ENCODE measurements at places on chromosomes 16 and 17. TPM values are rescaled to one million over a fixed set of nuclear protein-coding genes. Genes with fewer than 3 reads are reported as not detected.

DNA sequence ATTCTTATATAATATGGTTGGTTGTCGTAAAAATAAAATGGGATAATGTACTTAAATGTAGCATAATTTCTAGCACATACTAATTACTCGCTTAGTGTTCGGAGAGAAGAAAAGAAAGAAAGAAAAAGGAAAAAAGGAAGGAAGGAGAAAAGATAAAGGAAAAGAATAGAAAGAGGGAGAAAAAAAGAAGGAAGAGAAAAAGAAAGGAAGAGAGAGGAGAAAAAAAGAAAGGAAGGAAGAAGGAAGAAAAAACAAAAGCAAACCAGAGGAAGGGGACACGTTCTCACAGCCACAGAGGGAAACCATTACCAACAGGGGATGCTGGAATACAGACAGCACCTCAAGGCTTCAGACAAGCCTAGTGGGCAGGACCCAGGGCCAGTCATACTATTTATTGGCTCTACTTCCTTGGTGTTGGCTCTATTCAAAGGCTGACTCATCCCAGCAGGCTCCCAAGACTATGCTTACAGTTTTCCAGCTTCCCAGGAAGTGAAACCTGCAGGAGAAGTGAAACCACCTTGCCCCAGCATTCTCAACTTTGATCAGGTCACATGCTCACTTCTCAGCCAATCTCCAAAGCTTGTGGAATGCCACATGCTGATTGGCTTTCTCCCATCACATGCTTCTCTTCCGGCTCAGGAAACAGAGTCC, 273.5 kb upstream of the IRX5 start:
- no peak for DNase-seq

DNA sequence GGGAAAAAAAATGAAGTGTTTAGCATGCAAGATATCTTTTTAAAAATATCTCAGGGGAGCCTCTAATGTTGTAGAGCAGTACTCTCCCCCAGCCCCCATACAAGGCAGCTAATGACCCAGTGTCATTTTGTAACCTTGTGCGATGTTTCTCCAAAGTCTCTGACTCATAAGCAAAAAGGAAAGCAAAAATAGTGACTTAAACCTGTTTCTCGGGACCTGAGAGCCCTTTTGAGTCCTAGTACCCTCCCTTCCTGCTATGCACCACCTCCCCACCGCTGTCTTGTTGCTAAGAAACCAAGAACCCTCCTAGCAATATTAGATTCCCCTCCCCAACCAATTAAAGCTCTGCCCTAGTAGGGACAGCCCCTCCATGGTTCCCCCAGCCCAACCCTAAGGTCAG, 2.8 kb downstream of the MYCBPAP start:
- DNase-seq: no peak

DNA sequence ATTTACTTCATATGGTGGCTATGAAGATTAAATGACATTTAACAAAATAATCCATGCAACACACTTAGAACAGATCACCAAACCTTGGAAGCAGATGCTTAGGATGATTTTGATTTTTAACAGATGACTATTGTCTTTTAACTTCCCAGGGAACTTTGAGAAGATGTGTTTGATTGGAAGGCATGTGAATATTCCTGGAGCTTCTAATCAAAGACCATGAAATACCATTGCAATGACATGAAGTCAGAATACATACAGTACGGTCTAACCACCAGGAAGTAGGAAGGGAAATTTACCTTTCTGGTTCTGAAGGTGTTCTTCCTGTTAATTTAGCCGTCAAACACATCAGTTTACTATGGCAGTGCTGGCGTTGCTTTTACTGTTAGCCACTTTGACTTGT, 414.9 kb downstream of the TMEM114 start:
- no peak for DNase-seq

- no peak for DNase-seq
Measured at GRCh38 chr17:82236142-82236971, 7.5 kb downstream of the SLC16A3 start.

The TEX14 gene
- total RNA-seq: 0.07 TPM

The CDR2L gene
- 51.9 TPM for total RNA-seq

Data from kidney epithelial cell (primary cell).